ENCODE measurements at places on chromosomes 3 and 15.

GRCh38 chr15:82640672-82641071, 6.5 kb downstream of the CPEB1 start:
- no peak for DNase-seq

DNA sequence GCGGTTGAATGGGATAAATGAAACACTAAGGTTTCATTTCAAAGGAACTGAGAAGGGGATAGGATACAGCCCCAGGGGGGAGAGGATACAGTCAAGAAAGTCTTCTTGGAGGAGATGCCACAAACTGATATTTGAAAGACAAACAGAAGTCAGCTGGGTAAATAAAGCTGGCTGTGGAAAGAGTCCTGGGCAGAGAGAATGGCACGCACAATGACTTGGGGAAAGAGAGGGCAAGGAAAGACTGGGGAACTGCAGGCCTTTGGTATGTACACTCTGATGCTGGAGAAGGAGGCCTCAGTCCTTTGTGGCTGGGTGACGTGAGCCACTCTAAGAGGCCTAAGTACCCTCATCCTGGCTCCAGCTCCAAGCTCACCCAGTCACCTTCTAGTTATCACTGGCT, 45.2 kb upstream of the LMCD1 start:
- no peak for DNase-seq

GRCh38 chr3:151468284-151468917, 7.5 kb upstream of the IGSF10 start:
- DNase-seq, result peak; percentile 55

GRCh38 chr3:64856106-64856505, 168.3 kb upstream of the ADAMTS9 start:
- no peak for DNase-seq

GRCh38 chr3:188465311-188465710, 311.4 kb downstream of the LPP start:
- DNase-seq, result no peak

- no peak for DNase-seq
Measured at GRCh38 chr3:94481226-94481898, 418.5 kb downstream of the NSUN3 start.

DNA sequence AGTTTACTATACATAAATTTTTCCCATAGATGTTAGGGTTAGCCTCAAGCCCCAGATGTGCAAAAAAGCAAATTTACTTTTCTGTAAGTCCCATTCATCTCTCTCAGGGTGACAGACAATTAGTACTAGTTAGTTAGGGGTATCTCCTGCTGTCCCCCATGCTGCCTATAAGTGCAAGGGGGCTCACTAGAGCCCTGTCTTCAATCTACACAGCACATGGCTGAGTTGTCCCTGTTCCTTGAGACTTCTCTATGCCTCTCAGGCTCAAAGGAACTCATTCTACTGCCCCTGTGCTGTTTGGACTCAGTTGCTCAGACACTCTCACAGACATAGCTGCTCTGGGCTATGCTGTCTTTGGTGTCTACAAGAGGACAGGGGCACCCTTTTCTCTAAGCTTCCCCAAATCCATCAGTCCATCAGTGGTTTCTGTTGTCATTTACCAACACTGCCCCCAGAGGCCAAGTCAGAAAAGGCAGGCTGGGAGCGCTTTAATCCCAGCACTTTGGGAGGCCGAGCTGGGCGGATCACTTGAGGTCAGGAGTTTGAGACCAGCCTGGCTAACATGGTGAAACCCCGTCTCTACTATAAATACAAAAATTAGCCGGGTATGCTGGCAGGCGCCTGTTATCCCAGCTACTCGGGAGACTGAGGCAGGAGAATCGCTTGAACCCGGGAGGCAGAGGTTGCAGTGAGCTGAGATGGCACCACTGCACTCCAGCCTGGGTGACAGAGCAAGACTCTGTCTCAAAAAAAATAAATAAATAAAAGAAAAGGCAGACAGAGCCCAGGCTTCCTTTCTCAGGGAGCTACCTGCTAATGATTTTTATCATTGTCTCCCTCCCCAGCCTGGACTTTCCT, 31.4 kb upstream of the PRTG start:
- DNase-seq, result peak; percentile 28

GRCh38 chr15:64699751-64700388, 75.5 kb downstream of the RBPMS2 start:
- DNase-seq, result no peak

GRCh38 chr15:72685301-72685924, 569 bp downstream of the HIGD2B start:
- no peak for DNase-seq

Measured in CD4-positive, alpha-beta T cell treated with Interleukin-12 subunit alpha and Interleukin-12 subunit beta, for 1 hour (primary cell).